ENCODE measurements at places on chromosomes 1 and 21. TPM values are rescaled to one million over a fixed set of nuclear protein-coding genes. Genes with fewer than 3 reads are reported as not detected.

GRCh38 chr1:26524181-26524580 lies 5.4 kb upstream of the RPS6KA1 start:
- no peak for ATAC-seq

DNA sequence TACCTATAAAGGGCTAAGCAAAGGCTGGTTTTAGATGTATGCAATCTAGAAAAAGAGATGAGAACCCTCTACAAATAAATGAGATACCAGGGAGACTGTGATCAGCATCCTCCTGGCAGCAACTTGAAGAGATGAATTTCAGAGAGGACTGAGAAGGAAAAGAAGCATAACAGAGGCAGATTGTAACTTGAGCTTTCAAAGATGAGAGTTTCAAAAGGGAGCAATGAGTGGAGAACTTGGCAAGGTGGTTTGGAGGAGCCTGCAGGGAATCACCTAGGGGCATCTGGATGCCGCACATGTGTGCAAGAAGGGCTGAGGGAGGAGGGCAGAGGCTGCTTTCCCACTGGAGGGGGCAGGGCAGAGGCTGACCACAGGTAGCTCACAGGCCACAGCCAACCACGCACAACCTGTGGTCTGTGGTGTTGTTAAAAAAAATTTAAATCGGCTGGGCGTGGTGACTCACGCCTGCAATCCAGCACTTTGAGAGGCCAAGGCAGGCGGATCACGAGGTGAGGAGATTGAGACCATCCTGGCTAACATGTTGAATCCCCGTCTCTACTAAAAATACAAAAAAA lies 50.2 kb downstream of the PCNX2 start:
- ATAC-seq: no peak

Gene TESK2
- 8.9 TPM for total RNA-seq

Gene SAMD13
- total RNA-seq: not detected

Gene ENTREP3
- total RNA-seq: 20.7 TPM

All from activated T-helper 17 cell treated with anti-CD3 and anti-CD28 coated beads, Interleukin-2, amount 50 U/mL, for 72 hours (primary cell).